Activated CD4-positive, CD25-positive, alpha-beta regulatory T cell (primary cell): ENCODE measurements at places on chromosomes 13 and 19.

- DNase-seq = no peak
Measured at GRCh38 chr13:26168237-26168814, 53.8 kb downstream of the RNF6 start.

DNA sequence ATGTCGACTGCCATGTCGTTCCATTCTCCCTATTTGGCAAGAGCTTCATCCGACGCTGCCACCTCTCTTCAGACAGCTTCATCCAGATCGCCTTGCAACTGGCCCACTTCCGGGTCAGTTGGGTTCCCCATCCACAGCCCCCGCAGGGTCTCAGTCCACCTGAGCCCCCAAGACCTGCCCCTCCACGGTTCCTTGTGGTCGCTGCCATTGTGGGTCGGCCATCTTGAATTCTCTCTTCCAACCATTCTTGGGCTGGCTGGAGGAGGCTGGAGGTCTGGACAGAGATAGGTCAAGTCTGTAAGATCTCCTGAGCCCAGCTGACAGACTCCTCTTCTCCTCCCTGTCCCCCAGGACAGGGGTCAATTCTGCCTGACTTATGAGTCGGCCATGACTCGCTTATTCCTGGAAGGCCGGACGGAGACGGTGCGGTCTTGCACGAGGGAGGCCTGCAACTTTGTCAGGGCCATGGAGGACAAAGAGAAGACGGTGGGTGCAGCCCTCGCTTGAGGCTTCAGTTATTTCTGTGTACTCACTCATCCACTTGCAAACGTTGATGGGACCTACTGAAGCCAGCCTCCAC is 19.5 kb downstream of the CPT1C start:
- DNase-seq = no peak

- no peak for DNase-seq
Measured at GRCh38 chr19:11091703-11092153, 2.5 kb downstream of the LDLR start.

GRCh38 chr19:13031917-13032623 is 36.8 kb downstream of the NFIX start:
- no peak for DNase-seq

- DNase-seq = no peak
Measured at GRCh38 chr13:111629016-111629415, 308.6 kb downstream of the TEX29 start.

GRCh38 chr19:50419580-50420035 is 870 bp downstream of the SPIB start:
- DNase-seq = no peak

DNA sequence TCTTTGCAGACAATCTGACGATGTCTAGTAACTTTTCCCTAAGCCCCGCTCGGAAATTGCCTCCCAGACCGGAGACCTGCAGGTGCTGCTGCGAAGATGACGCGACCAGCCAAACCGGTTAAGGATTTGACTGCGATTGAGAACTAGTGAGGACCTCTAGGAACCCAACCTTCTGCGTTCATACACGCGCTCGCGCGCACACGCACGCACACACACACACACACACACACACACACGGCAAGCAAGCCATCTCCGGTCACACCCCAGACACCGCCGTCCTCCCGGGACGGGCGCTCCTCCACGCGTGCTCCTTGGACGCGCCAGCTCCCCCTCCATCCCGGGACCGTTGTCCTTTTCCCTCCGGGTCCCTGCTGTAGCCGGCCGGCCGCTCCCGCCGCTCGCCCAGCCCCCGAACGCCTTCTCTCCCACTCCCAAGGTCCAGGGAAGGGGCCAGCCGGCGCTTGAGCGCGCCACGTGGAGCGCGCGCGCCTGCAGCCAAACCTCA is 1.2 kb downstream of the TBC1D4 start:
- DNase-seq = no peak

DNA sequence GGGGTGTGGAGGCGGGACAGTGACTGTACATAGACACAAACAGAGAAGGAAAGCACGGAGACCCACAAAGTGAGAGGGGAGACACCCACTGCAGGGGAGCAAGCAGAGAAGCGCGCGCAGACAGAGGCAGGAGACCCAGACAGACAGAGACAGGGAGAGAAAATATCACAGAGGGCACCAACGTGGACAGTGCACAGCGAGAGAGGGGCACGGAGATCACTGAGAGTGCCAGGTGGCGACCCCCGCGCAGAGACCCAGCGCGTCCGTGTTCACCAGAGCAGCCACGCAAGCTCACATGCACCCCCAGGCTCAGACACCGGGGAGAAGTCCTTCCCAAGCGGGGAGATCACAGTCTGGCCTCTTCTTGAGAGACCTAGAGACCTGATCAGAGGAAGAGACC is 1.4 kb upstream of the CACNG7 start:
- no peak for DNase-seq

GRCh38 chr19:40084948-40085347 is 5.8 kb downstream of the ZNF780A start:
- no peak for DNase-seq

- DNase-seq = no peak
Measured at GRCh38 chr13:113357529-113357928, 6.4 kb downstream of the GRTP1 start.
